ENCODE measurements at places on chromosomes 13 and 19.
A peak's percentile ranks its signal among the peaks of the same experiment; 100 is the strongest.

GRCh38 chr19:46373491-46374359 lies 26.8 kb downstream of the PPP5C start:
- no peak for DNase-seq

DNA sequence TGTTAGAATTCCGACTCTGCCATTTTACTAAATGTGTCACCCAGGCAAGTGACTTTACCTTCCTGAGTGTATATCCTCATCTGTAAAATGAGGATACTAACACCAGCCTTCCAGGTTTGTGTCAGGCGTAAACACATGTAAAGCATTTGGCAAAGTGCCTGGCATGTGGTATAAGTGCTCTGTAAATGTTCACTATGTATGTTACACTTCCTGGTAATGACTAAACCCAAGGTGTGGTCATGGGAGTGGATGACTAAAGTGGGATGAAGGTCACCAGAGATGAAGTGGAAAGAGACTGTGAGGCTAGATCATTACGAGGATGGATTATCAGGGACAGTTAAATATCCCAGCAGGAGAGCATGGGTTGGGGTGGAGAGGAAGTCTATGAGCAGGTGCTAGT lies 25.6 kb downstream of the DEDD2 start:
- DNase-seq: peak; percentile 17

GRCh38 chr13:26299168-26299750 lies 45.3 kb downstream of the CDK8 start:
- DNase-seq: no peak

DNA sequence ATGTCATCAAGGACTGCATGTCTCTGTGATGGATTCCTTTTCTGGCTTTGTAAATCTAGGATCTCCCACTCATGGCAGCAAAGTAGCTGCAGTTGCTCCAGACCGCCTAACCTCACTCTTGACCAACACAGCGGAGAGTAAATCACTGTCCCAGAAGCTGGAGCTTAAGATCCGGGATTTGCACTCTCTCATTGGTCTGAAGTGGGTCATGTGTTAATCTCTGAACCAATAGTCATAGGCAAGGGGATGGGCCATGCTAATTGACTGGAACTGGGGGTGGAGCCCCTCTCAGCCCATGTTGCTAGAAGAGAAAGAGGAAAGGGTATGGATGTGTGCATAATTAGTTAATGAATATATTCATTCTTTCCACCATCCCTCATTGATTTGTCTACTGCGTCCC lies 34.0 kb downstream of the VAV1 start:
- DNase-seq: no peak

DNA sequence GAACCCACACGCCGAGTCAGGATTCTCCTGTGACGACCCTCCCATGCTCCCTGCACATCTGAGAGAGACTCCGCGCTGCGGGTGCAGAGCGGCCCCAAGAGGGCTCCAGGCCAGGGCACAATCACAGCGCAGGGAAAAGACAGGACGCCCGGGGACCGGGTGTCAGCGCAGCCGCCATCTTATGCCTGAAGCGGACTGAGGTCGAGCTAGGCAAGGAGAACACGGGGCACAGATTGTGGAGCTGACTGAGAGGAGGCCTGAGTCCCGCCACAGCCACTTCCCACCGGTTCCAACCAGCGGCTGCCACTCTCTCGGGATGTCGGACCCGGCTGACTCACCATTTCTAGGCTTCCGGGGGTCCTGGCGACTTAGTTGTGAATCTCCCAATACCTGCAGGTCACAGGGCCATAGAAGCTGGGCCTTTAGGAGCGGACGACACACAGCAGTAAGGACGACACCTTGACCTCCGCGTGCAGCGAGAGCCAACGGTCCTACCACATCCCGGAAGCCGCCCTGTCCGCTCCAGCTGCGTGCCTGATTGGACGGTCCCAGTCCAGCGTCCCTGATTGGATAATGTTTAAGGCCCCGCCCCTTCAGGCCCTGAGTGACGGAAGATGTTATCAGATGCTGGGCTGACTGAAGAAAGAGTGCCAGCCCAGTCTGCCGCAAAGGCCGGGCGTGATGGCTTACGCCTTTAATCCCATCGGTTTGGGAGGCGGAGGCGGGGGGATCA lies at the start of gene ZNF728:
Gene ZNF728 (minus strand): TSS at position 487 of the 733 bp plus-strand sequence. CDS start 146 bp downstream, at position 341.
- DNase-seq: no peak

GRCh38 chr19:15656467-15656866 lies 15.8 kb downstream of the CYP4F3 start:
- no peak for DNase-seq

- no peak for DNase-seq
Observed at GRCh38 chr13:44148159-44148914, 225.3 kb upstream of the SERP2 start.

All from non-pigmented ciliary epithelial cell (primary cell).